ENCODE measurements at places on chromosomes 3 and 15.

- DNase-seq: no peak
These were observed 5.0 kb upstream of the PAQR9 start for GRCh38 chr3:142968319-142969025.

GRCh38 chr3:101203411-101203810, 117.0 kb downstream of the IMPG2 start:
- no peak for DNase-seq

DNA sequence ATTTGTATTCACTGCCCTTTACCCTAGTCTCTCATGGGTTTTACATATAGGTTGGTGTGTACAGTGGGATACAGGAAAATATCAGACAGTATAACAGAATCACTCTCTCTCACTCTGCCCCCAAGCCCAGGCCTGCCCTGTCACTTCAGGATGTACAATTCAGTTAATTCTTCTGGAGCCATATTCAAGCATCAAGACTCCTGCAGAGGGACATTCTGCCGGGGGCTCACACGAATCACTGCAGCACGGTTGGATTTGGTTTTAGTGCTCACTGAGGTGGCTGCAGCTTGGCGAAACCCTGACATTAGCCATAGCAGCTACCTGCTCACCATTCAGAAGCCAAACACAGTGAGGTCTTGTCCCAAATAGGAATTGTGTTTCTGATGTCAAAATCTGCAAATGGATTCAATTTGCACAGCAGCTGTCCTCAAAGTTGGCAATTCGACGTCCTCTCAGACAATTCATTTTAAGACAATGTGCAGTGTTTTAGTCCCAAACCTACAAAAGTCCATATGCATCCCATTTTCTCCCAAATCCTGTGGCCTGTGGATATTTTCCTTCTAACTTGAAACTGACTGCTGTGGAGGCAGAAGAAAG, 82.9 kb downstream of the CHSY1 start:
- no peak for DNase-seq

DNA sequence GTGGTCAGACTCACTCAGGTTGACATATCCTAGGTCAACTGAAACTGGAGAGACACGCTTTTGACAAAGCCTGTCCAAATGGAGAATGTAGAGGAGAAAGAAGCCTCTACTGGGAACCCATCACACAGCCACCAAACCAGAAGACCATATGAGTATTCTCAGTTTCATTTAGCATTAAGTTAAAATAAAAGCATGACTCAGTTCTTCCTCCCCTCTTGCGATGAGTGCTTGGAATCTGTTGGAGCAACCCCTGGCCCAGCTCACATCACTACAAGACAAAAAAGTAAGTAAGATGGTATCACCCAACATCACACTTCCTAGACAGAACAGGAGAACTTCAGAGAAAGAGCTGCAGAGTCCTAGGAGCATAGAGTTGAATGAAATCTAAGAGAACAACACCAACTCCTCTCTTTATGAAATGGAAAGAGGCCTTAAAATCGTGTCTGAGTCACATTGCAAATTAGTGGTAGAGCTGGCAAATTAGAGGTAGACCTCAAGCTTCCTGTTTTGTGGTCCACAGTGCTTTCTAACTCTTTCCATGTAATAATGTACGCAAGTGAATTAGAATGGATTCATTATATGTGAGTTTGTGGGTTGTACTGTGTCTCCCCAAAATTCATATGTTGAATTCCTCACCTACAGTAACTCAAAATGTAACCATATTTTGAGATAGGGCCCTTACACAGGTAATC, 51.2 kb downstream of the FGF12 start:
- DNase-seq: no peak

DNA sequence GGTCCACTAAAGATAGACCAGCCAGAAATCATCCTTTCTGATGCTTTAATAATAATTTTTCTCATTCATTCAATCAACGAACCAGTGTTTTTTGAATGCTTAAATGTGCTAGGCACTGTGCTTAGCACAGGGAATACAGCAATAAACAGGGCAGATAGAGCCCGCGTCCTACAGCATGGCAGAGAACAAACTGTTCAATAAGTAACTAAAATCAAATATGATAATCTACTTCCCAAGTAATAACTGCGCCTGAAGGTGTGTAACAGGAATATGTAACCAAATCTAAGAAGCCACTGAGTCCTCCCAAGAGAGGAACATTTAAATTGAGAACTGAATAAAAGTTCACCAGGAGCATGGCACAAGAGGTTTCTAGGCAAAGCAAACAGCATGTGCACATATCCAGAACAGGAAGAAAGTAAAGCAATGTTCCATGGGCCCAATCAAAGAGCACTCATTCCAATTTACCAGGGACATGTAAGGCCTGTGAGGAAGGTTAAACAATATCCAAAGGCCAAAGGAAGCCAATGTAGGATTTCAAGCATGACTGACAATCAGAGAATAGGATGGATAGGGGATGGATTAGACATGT, 311.0 kb upstream of the RARB start:
- DNase-seq: no peak

- DNase-seq: no peak
These were observed 11.8 kb upstream of the PIAS1 start for GRCh38 chr15:68042156-68042854.

GRCh38 chr15:50355619-50355905, 564 bp upstream of the GABPB1 start:
- no peak for DNase-seq

DNA sequence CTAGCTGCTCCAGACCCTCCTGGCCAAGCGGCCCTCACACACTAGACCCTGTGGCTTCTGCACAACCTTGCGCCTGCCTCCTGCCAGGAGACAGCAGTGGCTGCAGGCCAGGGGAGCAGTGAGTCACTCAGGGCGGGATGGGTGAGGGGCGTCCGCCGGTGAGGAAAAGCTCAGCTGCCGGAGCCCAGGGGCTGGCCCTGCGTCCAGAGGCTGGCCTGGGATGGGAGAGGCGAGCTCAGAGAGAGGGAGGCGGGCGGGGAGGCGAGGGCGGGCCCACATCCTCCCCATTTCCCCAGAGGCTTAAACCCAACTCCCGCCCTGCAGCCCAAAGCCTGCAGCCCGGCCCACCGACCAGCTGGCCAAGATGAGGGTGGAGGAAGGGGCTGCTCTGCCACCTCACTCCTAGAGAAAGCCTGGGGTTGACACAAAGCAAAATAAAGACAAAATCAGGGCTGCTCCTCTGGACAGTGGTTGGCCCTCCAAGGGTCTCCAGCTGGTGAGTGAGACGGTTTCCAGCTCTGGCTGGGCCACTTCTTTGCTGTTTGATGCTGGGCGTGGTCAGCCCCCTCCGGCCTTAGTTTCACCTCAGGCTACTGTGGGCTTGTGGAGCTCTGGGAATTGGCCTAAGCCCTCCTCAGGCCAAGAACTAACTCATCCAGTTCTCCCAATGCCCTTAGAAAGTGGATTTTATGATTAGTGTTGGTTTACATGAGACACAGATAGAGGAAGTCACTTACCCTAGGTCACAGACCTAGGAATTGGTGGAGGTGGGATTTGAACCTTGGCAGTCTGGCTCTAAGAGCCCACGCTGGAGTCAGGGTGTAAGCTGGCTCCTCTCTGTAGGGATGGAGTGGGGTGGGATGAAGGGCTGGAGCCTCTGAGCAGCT, 50.6 kb downstream of the IQSEC1 start:
- DNase-seq: no peak

DNA sequence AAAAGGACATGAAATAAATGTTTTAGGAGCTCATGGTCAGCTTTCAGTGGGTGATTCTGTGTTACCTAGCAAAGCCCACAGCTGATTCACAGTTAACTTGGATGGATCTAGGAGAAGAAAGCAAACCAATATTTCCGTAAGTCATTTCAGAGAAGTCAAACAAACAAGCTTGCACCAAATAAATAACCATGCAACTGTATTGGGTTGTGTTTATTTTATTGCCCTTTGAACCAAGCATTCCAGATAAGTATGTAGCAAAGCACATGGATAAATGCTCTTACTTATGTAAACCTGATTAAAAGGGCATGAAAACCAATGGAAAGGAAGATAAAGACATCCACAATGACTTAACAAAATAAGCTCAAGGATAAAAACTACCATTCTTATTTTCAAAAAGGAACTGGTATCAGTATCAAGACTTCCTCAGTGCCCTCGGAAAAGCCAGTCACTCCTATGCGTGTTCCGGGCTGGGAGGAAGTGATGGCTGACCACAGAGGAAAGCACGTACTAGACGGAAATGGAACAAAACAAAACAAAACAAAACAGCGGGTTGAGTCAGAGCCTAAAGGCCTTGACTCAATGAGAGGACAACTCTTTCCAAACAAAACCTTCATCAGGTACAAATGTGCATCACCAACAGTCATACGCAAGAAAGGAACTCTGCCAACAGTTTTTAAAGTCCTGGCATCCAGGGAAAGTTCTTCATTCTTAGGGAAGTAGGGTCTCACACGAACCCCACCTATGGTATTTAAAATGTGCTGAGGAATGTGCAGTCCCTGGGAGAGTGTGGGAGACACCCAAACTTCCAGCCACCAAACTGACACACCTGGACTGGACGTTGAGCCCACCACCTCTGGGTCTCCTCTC, 103.3 kb downstream of the SNRK start:
- peak; percentile 40 for DNase-seq

GRCh38 chr15:64855205-64855975, 13.7 kb downstream of the PLEKHO2 start:
- no peak for DNase-seq

DNA sequence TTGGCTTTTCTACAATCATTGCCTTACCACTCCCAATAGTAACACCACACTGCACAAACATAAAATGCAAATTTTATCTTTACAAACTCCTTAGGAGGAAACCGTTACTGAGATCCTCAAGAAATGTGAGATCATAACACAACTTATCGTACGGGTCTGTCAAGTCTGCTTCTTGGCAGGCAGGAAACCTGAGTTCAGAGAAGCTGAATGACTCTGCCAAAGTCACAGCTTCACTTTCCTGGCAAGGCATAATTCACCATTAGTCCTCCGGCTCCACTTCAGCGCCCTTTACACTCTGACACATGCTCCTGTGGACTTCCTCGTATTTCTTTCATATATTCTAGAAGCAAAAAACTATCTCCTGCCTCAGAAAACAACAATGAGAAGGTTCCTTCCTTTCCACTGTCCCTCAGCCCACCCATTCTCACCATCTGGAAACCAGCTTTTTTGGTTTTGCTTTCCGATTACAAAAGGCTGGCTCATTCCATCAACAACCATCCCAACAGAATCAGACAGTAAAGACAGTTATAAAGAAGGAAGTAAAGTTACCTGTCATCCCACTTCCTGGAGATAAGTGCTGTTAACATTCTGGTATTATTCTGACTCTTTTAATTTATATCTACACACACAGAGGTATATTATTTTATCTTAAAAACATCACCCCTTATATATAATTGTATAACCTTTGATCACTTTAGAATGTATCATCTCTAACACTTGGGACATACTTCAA, 223.4 kb downstream of the STT3B start:
- no peak for DNase-seq

DNA sequence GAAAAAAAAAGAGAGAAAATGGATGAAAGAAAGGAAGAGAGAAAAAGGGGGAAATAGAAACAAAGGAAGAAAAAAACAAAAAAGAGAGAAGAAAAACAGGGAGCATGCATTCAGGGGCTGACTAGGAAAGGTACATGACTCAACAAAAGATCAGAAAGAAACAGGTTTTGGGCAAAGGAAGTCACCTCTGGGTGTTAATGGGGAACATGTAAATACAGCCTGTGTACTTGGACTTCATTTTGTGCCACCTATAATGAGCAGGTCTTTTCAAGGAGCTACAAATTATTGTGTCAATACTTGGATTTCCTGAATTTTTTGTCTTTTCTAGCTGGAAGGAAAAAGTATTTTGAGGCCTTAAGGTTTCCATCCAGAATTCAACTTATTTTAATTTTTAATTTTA, 53.4 kb upstream of the CCDC50 start:
- no peak for DNase-seq

- peak; percentile 10 for DNase-seq
These were observed 61.3 kb upstream of the CMTM8 start for GRCh38 chr3:32176989-32177701.

- DNase-seq: no peak
These were observed 6.3 kb upstream of the RARB start for GRCh38 chr3:25421747-25422146.

DNA sequence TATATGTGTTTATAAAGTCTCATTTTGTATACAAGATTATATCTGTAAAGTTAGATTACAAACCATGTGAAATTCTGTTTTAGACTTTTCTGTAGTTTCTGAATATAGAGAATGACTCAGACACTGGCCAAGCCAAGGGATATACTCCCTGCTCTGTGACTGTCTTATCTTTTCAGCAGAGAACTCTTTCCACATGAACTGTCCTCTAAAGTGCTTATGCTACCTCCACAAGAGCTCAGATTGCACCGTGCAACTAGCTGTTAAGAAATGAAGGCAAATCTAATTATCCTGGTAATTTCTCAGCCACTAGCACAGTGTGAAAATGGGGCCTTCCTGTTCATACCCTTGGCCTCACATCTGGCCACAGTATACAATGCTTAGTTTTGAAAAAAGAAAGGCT, 44.3 kb upstream of the CPNE4 start:
- DNase-seq: no peak

GRCh38 chr15:41487381-41487780, 6.3 kb upstream of the ITPKA start:
- no peak for DNase-seq

GRCh38 chr3:30357897-30358296, 248.5 kb upstream of the TGFBR2 start:
- DNase-seq: no peak

DNA sequence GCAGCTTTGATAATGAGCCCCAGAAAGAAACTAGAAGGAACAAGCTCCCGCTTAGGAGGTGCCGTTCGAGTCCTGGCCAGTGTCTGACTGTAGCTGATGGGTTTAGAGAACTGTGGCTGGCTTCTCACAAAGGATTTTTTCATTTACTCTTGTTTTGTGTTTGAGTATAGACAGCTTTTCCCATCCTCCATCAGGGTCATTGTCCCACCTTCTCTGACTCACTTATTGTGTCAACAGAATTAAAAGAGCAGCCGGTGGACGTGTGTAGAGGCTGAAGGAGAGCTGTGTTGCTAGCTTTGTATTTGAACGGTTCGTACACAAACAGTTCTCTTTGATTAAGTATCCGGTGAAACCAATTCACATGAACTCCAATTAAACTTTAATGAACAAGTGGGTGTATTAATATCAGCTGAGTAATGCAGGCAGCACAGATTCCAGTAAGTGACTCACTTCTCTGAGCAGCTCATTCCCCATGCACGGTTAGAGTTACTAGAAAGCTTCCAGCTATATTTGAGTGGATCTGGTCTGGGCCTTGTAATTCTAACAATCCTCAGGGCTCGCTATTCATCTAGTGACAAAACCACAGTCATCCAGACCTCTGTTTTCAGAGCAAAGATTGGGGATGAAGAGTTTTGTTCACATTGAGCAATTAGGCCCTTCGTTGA, 141.0 kb downstream of the LPP start:
- DNase-seq: no peak

DNA sequence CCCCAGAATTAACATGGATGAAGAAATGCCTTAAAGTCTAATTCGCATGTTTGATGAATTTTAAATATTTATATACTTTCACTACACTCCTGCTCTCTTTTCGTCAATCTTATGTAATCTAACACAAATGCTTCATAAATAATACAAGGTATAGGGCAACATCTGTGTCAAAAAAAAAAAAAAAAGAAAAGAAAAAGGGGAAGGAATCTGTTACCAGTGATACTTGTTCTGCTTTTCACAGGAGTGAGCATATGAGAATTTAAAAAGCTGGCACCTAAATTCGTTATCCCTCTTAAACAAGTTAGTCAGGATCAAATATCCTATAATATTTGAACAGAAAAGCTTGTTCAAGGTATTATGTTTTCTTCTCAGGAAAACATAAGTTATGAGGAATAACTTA, 243.8 kb downstream of the KCNH8 start:
- DNase-seq: no peak
